ENCODE measurements at places on chromosomes 11 and 22.

- DNase-seq: no peak
Measured at GRCh38 chr11:63534895-63535461, 1.6 kb upstream of the PLAAT4 start.

- DNase-seq: no peak
Measured at GRCh38 chr11:70306586-70307033, 36.1 kb downstream of the PPFIA1 start.

DNA sequence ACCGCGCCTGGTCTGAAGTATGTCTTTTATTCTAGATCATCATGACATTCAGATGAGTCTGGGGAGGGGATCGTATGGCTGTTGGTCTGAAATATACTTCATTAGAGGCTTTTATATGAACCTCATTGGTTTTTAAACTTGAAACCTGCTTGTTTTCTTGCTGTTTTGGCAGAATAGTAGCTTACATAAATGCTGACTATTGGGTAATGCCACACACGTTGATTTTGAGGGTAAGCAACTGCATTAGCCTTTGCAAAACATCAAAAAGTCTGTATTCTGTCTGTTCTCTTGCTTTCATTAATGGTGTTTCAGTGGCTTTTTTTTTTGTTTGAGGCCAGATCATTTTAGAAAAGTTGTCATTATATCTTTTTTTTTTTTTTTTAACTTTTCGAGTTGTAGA, 14.2 kb downstream of the PPME1 start:
- DNase-seq: no peak

GRCh38 chr11:12099132-12099873, 11.1 kb upstream of the MICAL2 start:
- no peak for DNase-seq

DNA sequence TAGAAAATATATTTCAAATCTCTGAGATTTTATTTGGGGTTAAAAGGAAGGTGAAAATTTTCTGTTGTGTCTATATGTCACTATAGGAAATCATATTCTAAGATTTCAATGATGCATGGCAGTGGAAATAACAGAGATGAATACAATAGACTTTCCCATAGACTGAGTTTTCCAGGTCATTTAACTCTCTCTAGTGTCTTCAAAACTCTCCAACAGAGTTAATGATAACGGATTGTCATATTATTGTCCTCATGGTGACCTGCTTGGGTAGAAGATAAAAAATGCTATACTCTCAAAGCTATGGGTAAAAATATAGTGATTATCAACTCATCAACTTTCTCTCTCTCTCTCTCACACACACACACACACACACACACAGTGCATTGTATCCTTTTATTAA, 312.9 kb downstream of the CNTN5 start:
- DNase-seq: no peak

DNA sequence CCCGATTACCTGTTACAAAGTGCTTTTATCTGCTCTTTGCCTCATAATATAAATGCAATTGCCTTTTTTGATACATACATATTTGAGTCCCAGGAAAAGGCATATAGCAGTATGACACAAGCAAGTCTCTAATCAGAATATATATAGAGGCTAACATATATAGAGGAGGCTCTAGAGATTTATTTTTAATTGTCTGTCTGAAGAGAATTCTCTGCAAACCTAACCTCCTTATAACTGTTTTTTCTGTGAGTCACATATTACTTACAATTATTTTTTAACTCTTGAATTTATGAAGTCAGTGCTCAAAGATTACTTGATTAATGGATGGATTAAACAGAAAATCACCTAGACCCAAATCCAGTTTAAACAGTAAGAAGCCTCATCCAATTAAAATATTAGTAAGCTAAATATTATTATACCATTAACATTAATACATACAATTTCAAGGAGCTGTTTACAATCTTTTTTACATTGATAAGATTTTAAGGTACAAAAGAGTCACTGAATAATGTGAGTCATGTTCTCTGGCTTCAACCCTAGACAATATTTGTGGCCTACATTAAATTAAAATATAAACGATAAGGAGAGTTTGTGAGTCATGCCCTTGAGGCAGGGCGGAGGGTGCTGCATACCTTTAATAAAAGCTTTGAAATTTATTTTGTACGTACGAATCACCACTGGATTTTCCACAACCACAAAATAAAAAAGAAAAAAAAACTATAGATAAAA, 19.2 kb upstream of the MMP13 start:
- no peak for DNase-seq

GRCh38 chr11:37947821-37948220, 1349.8 kb upstream of the RAG2 start:
- no peak for DNase-seq

All from T follicular helper cell (primary cell).